ENCODE measurements at places on chromosomes 11 and 22. TPM values are rescaled to one million over a fixed set of nuclear protein-coding genes. Genes with fewer than 3 reads are reported as not detected.

DNA sequence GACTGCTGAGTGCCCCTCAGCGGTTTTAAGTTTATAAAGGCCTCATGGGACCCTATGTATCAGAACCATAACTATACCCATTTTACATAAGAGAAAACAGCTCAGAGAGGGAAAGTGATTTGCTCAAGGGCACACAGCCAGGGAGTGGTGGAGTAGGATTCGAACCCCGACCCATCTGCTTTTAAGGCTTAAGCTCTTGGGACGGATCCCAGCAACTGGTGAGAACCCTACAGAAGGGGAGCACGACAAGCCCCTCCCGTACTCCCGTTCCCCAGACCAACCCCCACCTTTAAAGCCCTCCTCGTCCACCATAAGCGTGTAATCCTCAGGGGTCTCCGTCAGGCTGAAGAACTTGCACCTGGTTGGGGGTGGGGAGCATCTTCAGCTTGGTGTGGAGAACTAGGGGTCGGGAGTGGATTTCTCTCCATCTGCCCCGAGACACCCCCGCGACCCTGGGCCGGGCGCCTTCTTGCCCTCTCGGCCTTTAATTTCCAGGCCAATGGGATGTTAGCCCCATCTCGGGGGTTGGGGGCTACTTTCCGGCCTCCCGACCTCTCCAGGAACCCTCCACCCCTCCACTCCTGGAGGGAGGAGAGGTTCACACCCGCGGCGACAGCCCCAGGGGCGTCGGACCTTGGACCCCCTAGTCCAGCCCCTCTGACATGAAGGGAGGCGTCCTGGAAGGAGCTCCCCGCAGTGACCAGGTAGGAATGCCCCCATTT is 725 bp downstream of the CASTOR1 start:
- DNase-seq: no peak

- no peak for DNase-seq
Measured at GRCh38 chr22:21680830-21681565, 15.2 kb downstream of the PPIL2 start.

DNA sequence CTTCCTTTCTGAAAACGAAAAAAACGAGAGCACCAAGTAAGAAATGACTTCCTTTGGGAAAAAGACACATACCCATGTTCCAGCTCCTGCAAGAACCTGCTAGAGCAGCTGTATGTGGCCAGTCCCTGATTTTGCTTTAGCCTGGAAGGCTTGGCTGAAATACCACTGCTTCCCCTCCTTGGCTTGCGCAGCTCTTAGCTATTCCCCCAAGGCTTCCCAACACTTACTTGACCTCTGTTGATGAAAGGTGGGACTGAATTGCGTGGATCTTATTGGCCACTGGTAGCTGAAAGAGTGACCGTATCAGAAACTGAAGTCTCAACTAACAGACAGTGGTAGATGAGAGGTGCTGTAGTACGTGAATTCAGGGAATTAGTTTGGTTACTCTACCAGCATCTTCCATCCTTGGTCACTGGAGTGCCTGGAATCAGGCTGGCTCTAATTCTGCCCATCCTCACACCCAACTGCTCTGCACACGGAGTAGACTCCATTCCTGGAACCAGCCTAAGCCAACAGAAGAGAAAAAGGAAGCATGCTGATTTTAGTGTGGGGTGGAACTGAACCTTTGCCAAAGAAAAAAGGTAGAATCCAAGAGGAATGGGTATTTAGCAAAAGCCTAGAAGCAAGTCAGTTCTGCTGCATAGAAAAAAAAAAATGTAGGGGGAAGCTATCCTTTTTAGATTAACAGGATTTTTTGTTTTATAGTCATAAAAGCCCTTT is 73.8 kb upstream of the CRTAM start:
- no peak for DNase-seq

DNA sequence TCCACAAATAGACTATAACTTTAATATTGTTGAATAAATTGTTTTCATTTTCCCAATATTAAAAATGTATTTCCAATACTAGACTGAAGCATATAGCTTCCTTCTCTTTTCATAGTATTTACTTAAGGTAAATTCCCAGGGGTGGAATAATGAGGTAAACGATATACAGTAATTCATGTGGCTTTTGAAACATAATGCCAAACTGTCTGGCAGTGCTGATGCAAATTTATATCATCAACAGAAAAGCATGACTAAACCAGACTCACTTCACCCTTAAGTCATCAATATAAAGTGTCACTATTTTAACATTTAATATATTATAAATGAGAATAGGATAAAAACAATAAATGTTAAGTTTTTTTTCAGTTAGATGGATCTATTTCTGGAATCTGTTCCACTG is 13.6 kb downstream of the C2CD3 start:
- DNase-seq: no peak

DNA sequence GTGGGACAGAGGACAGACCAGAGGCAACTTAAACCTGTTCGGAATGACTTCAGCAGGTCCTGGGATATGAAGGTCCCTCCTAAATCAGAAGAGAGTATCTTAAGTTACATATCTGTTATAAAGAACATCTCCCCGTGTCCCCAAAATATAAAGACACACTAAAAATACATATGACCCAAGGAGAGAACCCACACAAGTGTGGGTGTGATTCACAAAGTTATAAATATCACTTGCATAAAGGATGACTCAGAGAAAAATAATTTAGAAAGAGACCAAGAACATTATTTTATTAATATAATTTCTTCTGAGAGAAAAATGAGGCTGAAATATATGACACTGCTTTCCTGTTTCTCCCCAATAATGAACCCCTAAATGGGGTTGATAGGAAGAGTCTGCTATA is 14.2 kb downstream of the OR5B21 start:
- DNase-seq: no peak

- no peak for DNase-seq
Measured at GRCh38 chr11:1597331-1597993, 632 bp downstream of the KRTAP5-2 start.

- DNase-seq: no peak
Measured at GRCh38 chr11:32751381-32751780, 43.1 kb downstream of the CCDC73 start.

DNA sequence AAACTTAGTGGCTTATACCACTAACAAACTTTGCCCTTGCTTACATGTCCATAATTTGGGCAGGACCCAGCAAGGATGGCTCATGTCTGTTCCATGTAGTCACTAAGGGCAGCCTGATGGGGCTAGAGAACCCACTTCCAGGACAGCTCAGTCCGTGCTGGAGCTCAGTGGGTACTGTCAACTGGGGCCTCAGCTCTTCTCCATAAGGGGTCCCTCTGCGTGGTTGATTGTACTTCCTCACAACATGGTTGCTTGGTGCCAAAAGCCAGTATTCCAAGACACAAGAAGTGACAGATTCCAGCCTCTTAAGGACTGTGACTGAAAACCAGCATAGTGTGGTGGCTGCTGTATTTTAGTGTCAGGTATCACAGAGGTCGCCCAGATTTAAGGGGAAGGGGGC is 675.2 kb downstream of the TBC1D22A start:
- no peak for DNase-seq

GRCh38 chr11:44698252-44698912 is 28.4 kb upstream of the TSPAN18 start:
- DNase-seq: no peak

DNA sequence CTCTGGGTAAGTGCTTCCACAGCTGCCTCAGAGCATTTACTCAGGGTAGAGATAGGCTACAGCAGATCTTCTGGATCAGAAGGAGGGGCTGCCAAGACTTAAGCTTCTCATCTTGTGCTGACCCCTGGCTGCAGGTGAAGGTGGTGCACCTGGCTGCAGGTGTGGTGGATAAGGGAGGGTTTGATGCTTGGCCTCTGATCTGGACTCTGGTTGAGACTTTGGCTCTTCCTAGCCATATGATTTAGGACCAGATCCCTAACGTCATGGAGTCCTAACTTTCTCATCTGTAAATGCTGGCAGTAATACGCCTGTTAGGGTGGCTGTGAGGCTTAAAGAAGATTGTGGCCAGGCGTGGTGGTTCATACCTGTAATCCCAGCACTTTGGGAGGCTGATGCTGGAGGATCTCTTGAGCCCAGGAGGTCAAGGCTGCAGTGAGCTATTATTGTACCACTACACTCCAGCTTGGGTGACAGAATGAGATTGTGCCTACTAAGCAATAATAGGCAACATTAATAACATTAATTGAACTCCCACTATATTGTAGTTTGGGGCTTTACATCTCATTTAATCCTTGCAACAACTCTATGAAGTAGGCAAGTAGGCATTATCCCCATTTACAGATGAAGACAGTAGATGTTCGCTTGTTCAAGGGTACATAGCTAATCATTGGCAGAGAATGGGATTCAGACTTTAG is 10.7 kb downstream of the DTX4 start:
- no peak for DNase-seq

The BEST1 gene
- total RNA-seq: 0.89 TPM

The OR8D4 gene
- total RNA-seq: not detected

The PHLDA2 gene
- total RNA-seq: 8.1 TPM

DNA sequence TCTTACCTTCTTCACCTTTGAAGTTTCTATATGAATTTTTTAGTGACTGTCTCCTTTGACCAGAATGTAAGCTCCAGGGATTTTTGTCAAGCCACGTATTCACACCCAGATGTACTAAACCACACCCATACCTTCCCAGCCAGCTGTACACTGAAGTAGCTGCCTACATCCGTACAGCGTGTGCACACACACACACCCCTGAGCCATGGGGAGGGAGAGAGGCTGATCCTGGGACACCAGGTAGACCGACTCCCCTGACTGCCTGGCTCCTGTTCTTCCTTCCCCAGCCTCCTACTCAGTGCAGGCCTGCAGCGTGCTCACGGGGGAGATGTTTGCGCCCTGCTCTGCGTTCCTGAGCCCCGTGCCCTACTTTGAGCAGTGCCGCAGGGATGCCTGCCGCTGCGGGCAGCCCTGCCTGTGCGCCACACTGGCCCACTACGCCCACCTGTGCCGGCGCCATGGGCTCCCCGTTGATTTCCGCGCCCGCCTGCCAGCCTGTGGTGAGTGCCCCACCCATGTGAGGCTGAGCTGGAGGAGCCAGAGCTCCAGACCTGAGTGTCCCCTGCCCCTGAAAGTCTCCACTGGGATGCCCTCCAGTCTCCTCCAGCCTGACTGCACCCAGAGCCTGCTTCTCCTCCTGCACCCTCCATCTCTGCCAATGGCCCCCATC is 25.9 kb downstream of the OTOG start:
- DNase-seq: no peak

DNA sequence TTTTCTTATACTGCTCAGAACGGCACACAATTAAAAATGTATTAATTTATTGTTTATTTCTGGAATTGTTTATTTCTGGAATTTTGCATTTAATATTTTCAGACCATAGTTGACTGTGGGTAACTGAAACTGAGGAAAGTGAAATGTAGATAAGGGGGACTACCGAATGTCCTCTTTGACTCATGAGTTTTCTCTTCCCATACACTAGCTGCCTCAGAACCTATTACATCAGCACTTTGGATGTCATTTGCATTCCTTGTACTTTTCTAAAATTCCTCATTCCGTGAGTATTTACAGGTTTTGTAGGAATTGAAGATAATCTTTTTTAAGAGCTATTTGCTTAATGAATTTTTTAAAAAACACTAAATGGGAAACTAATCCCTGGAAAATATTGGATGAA is 29.8 kb downstream of the ZC3H12C start:
- no peak for DNase-seq

The DUSP8 gene
- 11.6 TPM for total RNA-seq

The MFRP gene
- not detected for total RNA-seq

The NLRP14 gene
- not detected for total RNA-seq

DNA sequence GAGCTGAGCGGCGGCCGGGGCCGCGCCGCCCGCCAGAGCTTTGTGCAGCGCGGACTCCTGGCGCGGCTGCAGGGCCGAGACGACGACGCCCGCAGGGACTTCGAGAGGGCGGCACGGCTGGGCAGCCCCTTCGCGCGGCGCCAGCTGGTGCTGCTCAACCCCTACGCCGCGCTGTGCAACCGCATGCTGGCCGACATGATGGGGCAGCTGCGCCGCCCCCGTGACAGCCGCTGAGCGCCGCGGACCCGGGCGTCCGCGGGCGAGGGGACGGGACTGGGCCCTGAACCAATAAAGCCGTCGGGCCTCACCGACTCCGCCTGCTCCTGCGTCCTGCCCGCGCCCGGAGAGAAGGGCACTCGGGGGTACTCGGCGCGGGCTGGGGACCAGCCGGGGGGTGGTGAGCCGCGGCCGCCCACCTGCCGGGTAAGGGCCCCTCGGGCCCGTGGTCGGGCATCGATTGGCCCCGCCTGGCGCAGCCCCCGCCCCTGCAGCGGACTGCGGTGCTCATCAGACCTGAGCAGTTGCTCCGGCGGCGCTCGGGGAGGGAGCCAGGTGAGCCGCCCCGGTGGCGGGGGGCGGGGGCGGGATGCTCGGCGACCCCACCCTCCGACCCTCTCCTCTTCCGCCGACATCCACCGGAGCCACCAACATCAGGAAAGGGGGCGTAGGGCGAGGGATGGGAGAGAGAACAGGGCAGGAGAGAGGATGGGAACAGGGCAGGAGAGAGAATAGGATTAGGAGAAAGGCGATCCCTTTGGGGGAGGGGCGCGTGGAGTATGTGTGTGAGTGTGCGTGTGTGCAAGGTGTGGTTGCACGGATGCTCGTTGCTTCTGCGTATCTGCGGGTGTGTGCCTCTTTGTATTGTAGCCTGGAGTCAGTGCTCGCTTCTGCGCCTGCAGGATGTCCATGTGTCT is at the start of gene TMEM25:
Gene TMEM25, plus strand, starts transcription at position 510 of the 914 bp plus-strand sequence. CDS start 610 bp downstream, outside the sequence.
- no peak for DNase-seq

- DNase-seq: no peak
Measured at GRCh38 chr11:121714351-121714750, 261.6 kb upstream of the SORL1-AS1 start.

DNA sequence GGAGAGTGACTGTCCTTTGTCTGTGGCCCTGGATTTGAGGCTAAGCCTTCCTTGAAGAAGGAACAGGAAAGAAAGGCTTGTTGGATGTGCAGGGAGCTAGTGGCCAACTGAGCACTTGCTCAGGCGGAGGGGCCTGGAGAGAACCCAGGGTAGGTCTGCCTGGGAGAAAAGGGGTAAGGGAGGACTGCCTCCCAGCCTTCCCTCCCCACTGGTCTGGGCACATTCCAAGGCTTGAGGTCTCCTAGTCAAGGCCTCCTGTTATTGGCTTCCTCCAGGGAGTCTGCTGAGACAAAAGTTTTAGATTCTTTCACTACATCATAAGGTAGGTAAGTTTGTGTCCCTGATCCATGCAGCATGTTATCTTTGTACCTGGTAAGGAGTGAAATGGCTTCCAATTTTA is 15.2 kb downstream of the KCNQ1OT1 start:
- DNase-seq: peak; percentile 40

DNA sequence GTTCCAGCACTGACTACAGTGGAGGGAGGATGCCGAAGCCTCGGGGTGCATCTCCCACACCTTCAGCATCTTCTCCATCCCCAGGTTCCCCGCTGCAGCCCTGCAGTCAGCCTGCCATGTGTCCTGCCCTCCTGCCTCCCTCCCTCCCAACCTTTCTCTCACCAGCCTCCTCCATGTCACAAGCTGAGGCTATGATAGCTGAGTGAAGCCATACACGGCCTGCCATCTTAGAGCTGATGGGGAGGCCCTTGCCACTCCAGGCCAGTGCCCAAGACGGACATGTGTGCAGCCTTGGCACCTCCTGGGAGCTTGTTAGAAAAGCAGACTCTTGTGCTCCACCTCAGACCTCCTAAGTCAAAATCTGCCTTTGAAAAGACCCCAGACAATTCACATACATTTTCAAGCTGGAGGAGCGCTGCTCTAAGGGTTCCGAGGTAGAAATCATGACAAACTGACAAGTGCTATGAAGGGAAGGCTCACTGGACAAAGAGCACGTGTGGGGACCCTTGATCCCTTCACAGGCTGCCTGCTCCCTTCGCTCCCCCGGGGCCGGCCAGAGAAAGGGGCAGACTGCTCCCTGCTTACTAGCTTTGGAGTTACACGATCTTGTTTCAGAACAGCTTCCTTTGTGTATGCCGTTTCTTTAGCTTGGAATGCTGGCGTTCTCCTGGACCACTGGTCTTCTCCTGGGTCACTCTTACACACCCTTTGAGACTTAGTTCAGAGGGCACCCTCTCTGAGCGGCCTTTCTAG is 123.9 kb downstream of the ST3GAL4 start:
- DNase-seq: no peak

Data from lower leg skin (tissue), 4 donors.